ENCODE measurements at places on chromosomes 7 and 10. TPM values are rescaled to one million over a fixed set of nuclear protein-coding genes. Genes with fewer than 3 reads are reported as not detected.

RHOBTB1 gene
- total RNA-seq = 32.1 TPM

ZCCHC24 gene
- 4.0 TPM for total RNA-seq

OPN4 gene
- not detected for total RNA-seq

DGKI gene
- 1.1 TPM for total RNA-seq

RPS24 gene
- total RNA-seq = 1,816 TPM

CACNA2D1 gene
- total RNA-seq = 7.6 TPM

CALML5 gene
- total RNA-seq = not detected

KCNIP2 gene
- total RNA-seq = under 0.01 TPM

MSMB gene
- total RNA-seq = not detected

AKR1C8 gene
- total RNA-seq = not detected

TYW1B gene
- 5.4 TPM for total RNA-seq

ACTA2 gene
- 3.2 TPM for total RNA-seq

INSYN2A gene
- total RNA-seq = not detected

FFAR4 gene
- not detected for total RNA-seq

ADAM22 gene
- total RNA-seq = 0.40 TPM

EN2 gene
- not detected for total RNA-seq

OR13A1 gene
- not detected for total RNA-seq

FKBP6 gene
- total RNA-seq = not detected

ACBD7 gene
- total RNA-seq = 0.60 TPM

MTURN gene
- total RNA-seq = 9.8 TPM

FXYD4 gene
- not detected for total RNA-seq

FZD1 gene
- 2.2 TPM for total RNA-seq

GNB2 gene
- 76.4 TPM for total RNA-seq

LIPM gene
- total RNA-seq = not detected

HOGA1 gene
- under 0.01 TPM for total RNA-seq

TMEM176B gene
- not detected for total RNA-seq

Data from lung microvascular endothelial cell (primary cell).